ENCODE measurements at places on chromosomes 4 and X. TPM values are rescaled to one million over a fixed set of nuclear protein-coding genes. Genes with fewer than 3 reads are reported as not detected.

DNA sequence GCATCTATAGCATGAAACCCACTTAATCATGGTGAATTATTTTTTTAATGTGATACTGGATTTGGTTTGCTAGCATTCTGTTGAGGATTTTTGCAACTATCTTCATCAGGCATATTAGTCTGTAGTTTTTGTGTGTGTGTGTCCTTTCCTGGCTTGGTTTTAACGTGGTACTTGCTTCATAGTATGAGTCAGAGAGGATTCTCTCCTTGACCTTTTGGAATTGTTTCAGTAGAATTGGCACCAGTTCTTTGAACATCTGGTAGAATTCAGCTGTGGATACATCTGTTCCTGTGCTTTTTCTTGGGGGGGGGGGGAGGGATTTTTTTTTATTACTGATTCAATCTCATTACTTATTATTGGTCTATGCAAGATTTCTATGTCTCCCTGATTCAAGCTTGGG lies 232.0 kb upstream of the KLF8 start:
- H3K27ac ChIP-seq: no peak overlapping the region
- H3K36me3 ChIP-seq: no peaks in the 10 kb centered on the region
- H3K4me1 ChIP-seq: no peaks in the 10 kb centered on the region
- H3K4me3 ChIP-seq: no peak overlapping the region

- DNase-seq: no peak
- H3K36me3 ChIP-seq: no peaks in the 10 kb centered on the region
- H3K27ac ChIP-seq: no peak overlapping the region
These were observed 357.9 kb downstream of the UNC5C start for GRCh38 chr4:95190751-95191436.

VCX gene
- not detected for total RNA-seq

RBMXL3 gene
- total RNA-seq: not detected

DNA sequence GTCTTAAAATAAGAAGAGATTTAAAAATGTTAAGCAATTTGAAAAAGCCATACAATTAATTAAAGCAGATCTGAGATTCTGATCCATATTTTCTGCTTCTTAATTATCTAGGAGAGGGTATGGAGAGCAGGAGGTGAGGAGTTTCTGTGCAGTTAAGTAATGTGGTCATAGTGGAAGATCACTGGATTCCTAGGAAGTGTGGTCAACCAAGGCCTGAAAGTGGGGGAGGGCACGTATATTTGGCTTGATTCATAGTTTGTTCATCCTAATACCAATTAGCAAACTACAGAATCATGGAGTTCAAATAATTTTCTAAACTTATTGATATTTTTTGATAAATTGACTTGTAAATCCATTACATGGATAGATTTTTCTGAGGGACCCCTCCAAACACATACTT lies 768.3 kb downstream of the RAPGEF2 start:
- H3K4me3 ChIP-seq: no peak overlapping the region
- H3K4me1 ChIP-seq: no peaks in the 10 kb centered on the region
- H3K27ac ChIP-seq: no peak overlapping the region
- H3K27me3 ChIP-seq: no peaks in the 10 kb centered on the region
- DNase-seq: no peak

DNA sequence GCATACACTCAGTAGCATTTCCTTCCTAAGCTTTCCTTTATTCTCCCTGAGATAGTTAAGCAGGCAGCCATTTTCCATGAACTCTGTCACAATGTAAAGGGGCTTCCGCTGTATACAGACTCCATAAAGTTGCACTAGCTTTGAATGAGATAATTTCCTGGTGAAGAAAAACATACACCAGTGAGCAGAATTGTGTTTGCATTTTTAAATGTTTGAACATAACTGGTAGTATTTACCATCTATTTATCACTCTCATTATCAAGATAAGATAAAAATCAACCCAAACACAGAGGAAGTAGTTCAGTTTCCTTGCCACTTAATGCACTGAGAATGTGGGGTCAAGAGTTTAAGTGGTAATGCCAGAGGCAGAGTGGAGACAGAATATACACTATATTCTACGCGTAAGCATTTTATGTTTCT lies 54.1 kb downstream of the TXK start:
- no peaks in the 10 kb centered on the region for H3K27me3 ChIP-seq
- H3K4me1 ChIP-seq: no peaks in the 10 kb centered on the region
- no peaks in the 10 kb centered on the region for H3K36me3 ChIP-seq

- no peak overlapping the region for H3K27ac ChIP-seq
- no peak for DNase-seq
- no peak overlapping the region for H3K4me3 ChIP-seq
- H3K27me3 ChIP-seq: no peaks in the 10 kb centered on the region
- H3K4me1 ChIP-seq: no peaks in the 10 kb centered on the region
- H3K36me3 ChIP-seq: no peaks in the 10 kb centered on the region
These were observed 250.4 kb upstream of the GIMD1 start for GRCh38 chr4:106618956-106619355.

GAGE13 gene
- not detected for total RNA-seq

DNA sequence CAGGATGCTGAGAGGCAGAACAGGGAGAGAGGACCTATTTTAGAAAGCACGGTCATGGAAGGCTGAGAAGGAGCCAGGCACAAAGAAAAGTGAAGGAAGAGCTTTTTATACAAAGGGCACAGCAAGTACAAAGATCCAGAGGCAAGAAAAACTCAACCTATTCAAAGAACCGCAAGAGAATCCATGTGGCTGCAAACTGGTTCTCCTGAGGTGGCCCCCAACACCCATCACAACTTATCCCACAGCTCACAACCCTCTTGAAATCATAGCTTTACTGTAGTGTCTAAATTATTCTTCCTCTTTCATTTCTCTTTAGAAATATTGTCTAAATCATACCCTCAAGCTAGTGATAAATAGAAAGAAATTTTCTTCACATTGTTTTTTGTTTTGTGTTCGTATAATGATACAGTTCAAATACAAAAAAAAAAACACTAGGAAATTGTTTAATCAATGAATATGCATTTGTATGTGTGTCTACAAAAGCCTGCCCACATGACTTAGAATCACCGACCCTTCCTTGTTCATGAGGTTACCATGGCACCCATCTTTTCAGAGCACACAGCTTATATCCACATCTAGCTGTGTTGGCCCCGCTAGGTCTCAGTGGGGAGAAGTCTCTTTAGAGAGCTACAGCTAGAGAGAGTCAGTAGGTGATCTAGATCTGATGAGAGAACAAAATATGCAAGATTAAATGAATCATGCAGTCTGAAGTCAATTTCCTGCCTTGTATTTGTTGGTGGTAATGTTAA lies 126.9 kb upstream of the DCLK2 start:
- no peak for DNase-seq
- H3K27me3 ChIP-seq: peaks cover 5% of the 10 kb centered on the region
- H3K4me3 ChIP-seq: no peak overlapping the region
- no peak overlapping the region for H3K27ac ChIP-seq
- no peaks in the 10 kb centered on the region for H3K4me1 ChIP-seq

- no peaks in the 10 kb centered on the region for H3K4me1 ChIP-seq
- H3K4me3 ChIP-seq: no peak overlapping the region
- H3K36me3 ChIP-seq: no peaks in the 10 kb centered on the region
These were observed 76.2 kb downstream of the COL4A6 start for GRCh38 chrX:108362026-108362425.

AADAT gene
- total RNA-seq: 4.7 TPM

- H3K27me3 ChIP-seq: no peaks in the 10 kb centered on the region
- H3K36me3 ChIP-seq: 0 out of 2 replicates have a peak, but pooled peaks cover 1% of the 10 kb centered on the region
- H3K4me1 ChIP-seq: peaks cover 20% of the 10 kb centered on the region
- no peak for DNase-seq
- H3K27ac ChIP-seq: no peak overlapping the region
These were observed 167.1 kb downstream of the RAPGEF2 start for GRCh38 chr4:159269956-159270355.

DNA sequence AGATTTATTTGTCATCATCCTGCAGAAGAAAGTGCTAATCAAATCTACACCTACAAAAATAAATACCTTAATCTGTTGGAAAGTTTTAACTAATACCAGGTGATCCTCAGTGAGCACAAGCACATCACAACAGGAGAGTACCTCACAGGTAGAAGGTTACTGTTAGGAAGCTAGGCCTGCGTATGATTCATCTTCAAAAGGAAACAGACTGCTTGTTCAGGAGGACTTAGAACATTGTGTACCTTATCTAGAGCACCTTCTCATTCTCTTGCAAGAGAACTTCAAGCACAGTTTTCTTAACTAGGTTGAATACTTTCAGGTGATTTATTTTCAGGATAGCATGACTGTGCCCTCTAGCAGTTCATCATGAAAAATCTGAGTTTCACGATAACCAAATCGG lies 54.2 kb downstream of the MND1 start:
- no peak overlapping the region for H3K4me3 ChIP-seq
- no peaks in the 10 kb centered on the region for H3K4me1 ChIP-seq
- H3K36me3 ChIP-seq: no peaks in the 10 kb centered on the region
- H3K27me3 ChIP-seq: no peaks in the 10 kb centered on the region
- DNase-seq: no peak

PPP4R3C gene
- not detected for total RNA-seq

DNA sequence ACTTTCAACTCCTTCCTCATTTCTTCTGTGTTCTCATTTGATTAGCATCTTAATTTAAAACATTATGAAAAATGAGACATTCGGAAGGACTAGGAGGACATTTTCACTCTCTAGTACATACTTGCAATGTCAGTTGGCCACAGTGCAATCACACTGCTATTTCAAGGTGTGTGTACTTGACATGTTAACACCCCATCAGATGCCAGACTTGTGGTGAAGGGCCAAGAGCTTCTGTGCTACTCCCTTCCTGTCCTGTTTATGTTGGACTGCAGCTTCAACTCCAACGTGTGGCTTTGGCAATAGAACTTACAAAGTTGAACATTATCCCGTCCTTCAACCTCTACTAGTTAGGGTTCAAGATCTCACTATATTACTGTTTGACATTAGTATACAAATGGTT lies 221.0 kb downstream of the PALLD start:
- H3K27me3 ChIP-seq: no peaks in the 10 kb centered on the region
- no peaks in the 10 kb centered on the region for H3K36me3 ChIP-seq
- DNase-seq: peak; percentile 45
- H3K4me1 ChIP-seq: peaks cover 8% of the 10 kb centered on the region
- H3K4me3 ChIP-seq: no peak overlapping the region

- peaks cover 14% of the 10 kb centered on the region for H3K4me1 ChIP-seq
- no peak overlapping the region for H3K4me3 ChIP-seq
- H3K36me3 ChIP-seq: no peaks in the 10 kb centered on the region
- H3K27ac ChIP-seq: peak overlapping the region; percentile 43
- DNase-seq: no peak
These were observed 6.8 kb downstream of the ASB5 start for GRCh38 chr4:176262243-176262642.

GRCh38 chr4:108144451-108144850 lies 24.3 kb downstream of the LEF1 start:
- no peaks in the 10 kb centered on the region for H3K36me3 ChIP-seq
- no peak for DNase-seq
- no peak overlapping the region for H3K27ac ChIP-seq

GRCh38 chr4:46219872-46220271 lies 96.0 kb upstream of the GABRG1 start:
- no peaks in the 10 kb centered on the region for H3K36me3 ChIP-seq
- no peaks in the 10 kb centered on the region for H3K4me1 ChIP-seq
- DNase-seq: no peak
- H3K27me3 ChIP-seq: no peaks in the 10 kb centered on the region
- H3K27ac ChIP-seq: no peak overlapping the region

GRCh38 chrX:56802428-56802827 lies 73.4 kb downstream of the NBDY start:
- H3K4me3 ChIP-seq: no peak overlapping the region
- no peaks in the 10 kb centered on the region for H3K27me3 ChIP-seq
- H3K4me1 ChIP-seq: no peaks in the 10 kb centered on the region
- DNase-seq: no peak

PHOX2B gene
- total RNA-seq: not detected

DNA sequence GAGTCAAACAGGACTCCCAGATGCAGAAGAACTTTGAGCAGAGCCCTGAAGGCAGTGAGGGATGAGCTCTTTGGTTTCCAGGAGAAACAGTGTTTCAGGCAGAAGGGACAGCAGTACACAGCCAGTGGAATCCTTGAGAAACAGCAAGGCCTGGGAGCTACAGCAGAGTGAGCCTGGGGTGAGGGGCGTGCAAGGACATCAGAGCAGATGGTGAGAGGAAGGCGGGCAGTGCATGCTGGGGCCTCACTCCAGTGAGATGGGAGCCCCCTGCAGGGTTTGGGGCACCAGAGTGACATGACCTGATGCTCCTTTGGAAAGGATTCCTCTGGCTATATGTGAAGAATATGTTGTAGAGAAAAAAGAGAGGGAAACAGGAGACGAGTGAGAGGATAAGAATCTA lies 98.1 kb upstream of the EGFL6 start:
- DNase-seq: no peak
- peaks cover 7% of the 10 kb centered on the region for H3K4me1 ChIP-seq
- no peaks in the 10 kb centered on the region for H3K27me3 ChIP-seq
- no peak overlapping the region for H3K4me3 ChIP-seq
- no peak overlapping the region for H3K27ac ChIP-seq

GPR119 gene
- not detected for total RNA-seq

GRCh38 chr4:151408630-151409469 lies at the start of gene FHIP1A:
Gene FHIP1A (plus strand): TSS chr4:151409176. CDS start chr4:151566260, 157,084 bp downstream.
- no peak within 1 kb of the TSS for H3K27ac ChIP-seq
- no peaks in the 10 kb centered on the region for H3K36me3 ChIP-seq
- H3K27me3 ChIP-seq: peaks cover 35% of the 10 kb centered on the region
- H3K4me1 ChIP-seq: peaks cover 3% of the 10 kb centered on the region

- peaks cover 13% of the 10 kb centered on the region for H3K27me3 ChIP-seq
- no peaks in the 10 kb centered on the region for H3K4me1 ChIP-seq
- H3K36me3 ChIP-seq: no peaks in the 10 kb centered on the region
- H3K4me3 ChIP-seq: no peak overlapping the region
- no peak overlapping the region for H3K27ac ChIP-seq
These were observed 20.2 kb downstream of the RAB9B start for GRCh38 chrX:103811858-103812257.

DNA sequence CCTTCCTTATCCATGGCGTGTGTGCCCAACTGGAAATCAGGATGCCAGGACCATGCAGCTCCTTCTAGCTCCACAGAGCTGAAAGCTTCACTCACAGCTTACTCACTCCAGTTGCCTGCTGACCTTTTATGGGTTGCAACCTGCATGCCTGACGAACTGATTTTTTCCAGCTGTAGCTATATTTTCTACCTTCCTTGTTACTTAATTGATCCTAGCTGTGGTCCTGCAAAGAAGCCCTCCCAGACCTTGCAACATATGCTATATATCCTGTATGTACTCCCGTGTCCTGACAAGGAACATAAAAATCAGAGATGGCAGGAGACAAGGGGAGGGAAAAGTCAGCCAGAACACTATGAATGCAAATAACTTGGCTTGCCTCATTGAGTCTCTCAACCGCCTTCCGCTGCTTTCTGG lies 135.3 kb upstream of the LDB2 start:
- no peaks in the 10 kb centered on the region for H3K36me3 ChIP-seq
- no peak overlapping the region for H3K27ac ChIP-seq
- H3K27me3 ChIP-seq: no peaks in the 10 kb centered on the region
- peak; percentile 18 for DNase-seq
- H3K4me1 ChIP-seq: peaks cover 14% of the 10 kb centered on the region
- no peak overlapping the region for H3K4me3 ChIP-seq

PABPC1L2B gene
- not detected for total RNA-seq

DNA sequence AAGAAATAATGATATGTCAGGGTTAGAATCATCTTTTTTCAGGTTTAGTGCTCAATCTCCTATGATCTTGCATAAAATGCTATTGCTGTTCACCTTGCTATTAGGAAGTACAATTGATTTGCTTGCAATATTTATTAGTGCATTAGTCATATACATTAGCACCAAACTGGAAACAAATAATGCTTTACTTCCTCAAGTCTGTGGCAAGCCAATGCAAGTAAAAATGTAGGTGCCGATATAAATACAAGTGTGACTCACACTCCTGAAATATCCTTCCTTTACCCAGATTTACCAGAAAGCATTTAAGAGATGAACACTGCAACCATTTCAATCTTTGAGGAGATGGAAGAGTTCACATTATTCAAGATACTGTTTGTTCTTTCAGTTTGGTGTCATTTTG lies 1487.7 kb upstream of the ADGRL3 start:
- no peak overlapping the region for H3K4me3 ChIP-seq
- H3K27ac ChIP-seq: no peak overlapping the region
- no peaks in the 10 kb centered on the region for H3K27me3 ChIP-seq
- H3K4me1 ChIP-seq: no peaks in the 10 kb centered on the region

AFM gene
- total RNA-seq: not detected

Data from IMR-90 (cell line).